ENCODE measurements at places on chromosomes 1 and 21. TPM values are rescaled to one million over a fixed set of nuclear protein-coding genes. Genes with fewer than 3 reads are reported as not detected.

- H3K4me3 ChIP-seq = peak within 1 kb of the TSS; percentile 65
- peaks cover 16% of the 10 kb centered on the region for H3K27me3 ChIP-seq
- no peak within 1 kb of the TSS for H3K27ac ChIP-seq
- peak; percentile 33 for DNase-seq
These were observed at the start of gene PTCH2 for GRCh38 chr1:44842862-44843655. Gene PTCH2 (minus strand): TSS chr1:44843253. CDS start chr1:44842932, 321 bp downstream.

GRCh38 chr1:164875518-164875917 is 316.5 kb downstream of the PBX1 start:
- DNase-seq = no peak
- no peaks in the 10 kb centered on the region for H3K36me3 ChIP-seq
- no peaks in the 10 kb centered on the region for H3K4me1 ChIP-seq
- H3K27me3 ChIP-seq = no peaks in the 10 kb centered on the region
- H3K4me3 ChIP-seq = no peak overlapping the region

- H3K27ac ChIP-seq = no peak overlapping the region
- H3K36me3 ChIP-seq = no peaks in the 10 kb centered on the region
- H3K4me3 ChIP-seq = no peak overlapping the region
- peaks cover 13% of the 10 kb centered on the region for H3K4me1 ChIP-seq
- DNase-seq = no peak
These were observed 2.4 kb downstream of the FNBP1L start for GRCh38 chr1:93450321-93450720.

- no peaks in the 10 kb centered on the region for H3K4me1 ChIP-seq
- H3K27ac ChIP-seq = no peak overlapping the region
- no peak for DNase-seq
These were observed 59.1 kb downstream of the APCS start for GRCh38 chr1:159646687-159647086.

- H3K27me3 ChIP-seq = no peaks in the 10 kb centered on the region
- no peak overlapping the region for H3K4me3 ChIP-seq
- no peaks in the 10 kb centered on the region for H3K4me1 ChIP-seq
- DNase-seq = no peak
- H3K27ac ChIP-seq = no peak overlapping the region
- no peaks in the 10 kb centered on the region for H3K36me3 ChIP-seq
These were observed 90.7 kb downstream of the MT1HL1 start for GRCh38 chr1:236913371-236914037.

DNA sequence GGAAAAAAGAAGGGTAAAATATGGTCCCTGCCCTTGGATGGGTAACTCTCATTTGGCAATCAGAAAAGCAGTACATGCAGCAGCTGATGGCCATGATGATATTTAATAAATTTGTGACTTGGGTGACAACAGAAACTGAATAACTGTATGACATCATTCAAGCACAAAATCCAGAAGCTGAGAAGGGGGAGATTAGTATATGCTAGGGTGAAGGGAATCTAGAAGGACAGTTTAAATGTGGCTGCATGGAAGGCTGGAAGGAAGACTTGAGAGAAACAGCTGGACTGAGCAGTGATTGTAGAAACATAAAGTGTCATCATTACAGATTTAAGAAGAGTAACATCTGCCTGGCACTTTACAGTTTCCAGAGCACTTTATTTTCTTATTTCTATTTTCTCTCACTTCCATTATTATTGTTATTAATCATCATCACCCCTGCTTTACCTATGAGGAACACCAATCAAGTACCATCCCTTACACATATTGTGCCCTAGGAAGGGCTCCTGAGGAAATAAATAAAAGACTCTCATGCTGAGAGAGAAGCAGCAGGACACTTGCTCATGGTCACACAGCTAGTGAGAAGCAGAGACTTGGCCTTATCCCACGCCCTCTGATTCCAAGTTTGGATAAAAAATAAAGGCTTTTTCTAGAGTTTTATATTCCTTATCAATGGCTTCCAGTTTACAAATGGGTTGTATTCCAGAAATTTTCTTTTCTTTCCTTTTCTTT is 207.2 kb downstream of the PBX1 start:
- no peak for DNase-seq
- H3K4me1 ChIP-seq = no peaks in the 10 kb centered on the region
- no peaks in the 10 kb centered on the region for H3K36me3 ChIP-seq

GRCh38 chr1:230403442-230403841 is 22.7 kb downstream of the PGBD5 start:
- H3K36me3 ChIP-seq = no peaks in the 10 kb centered on the region
- no peak overlapping the region for H3K4me3 ChIP-seq
- no peak overlapping the region for H3K27ac ChIP-seq
- no peak for DNase-seq
- no peaks in the 10 kb centered on the region for H3K4me1 ChIP-seq

- peaks cover 38% of the 10 kb centered on the region for H3K27me3 ChIP-seq
- no peak for DNase-seq
- no peak overlapping the region for H3K27ac ChIP-seq
- peaks cover 8% of the 10 kb centered on the region for H3K4me1 ChIP-seq
These were observed 43.5 kb upstream of the BCL10 start for GRCh38 chr1:85319931-85320330.

The AMY1B gene
- not detected for total RNA-seq

The MLLT11 gene
- 5.7 TPM for total RNA-seq

The GJB5 gene
- total RNA-seq = not detected
